ENCODE measurements at places on chromosomes 7 and 10.

DNA sequence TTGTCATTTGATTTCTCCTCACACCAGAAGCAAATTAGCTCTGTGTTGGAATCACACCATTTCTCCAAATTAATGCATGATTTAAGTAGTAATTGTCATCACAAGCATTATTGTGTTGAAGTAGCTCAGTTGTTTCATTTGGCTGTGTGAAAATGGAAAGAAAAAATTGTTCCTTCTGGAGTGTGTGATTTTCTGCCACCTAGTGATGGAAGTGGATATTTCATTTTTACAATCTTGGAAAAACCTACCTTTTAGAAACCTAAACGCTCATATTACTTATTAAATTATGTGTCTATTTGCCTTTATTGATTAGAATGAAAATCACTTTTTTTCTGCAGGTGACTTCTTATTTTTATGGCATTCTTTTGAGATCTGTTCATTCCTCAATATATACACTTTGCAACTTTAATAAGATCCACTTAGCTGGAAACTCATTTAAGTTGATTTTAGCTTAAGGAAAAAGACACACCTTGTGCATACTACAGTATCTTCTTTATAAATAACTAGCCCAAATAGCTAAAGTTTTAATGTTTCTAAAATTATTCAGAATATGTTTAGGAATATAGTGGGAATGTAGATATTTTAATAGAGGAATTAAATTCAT is 50.0 kb downstream of the SRI start:
- DNase-seq: no peak

DNA sequence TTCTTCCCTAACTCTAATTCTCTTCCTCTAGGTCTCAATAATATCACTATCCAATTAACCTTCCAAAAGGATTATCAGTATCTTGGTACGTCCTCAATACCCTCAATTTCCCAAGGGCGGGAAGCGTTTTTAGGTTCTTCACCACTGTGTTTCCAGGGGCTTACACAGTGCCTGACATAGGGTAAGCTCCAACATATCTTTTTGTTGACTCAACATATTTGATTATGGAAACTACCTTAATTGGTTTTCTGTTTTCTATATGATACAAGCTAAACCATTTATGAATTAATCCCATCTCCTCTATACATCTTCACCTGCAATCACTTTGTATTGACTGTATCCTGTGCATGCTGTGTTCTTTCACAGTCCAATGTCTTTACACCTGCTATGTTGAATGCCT is 987.3 kb downstream of the GRID1 start:
- DNase-seq: no peak

- no peak for DNase-seq
Measured at GRCh38 chr10:100828738-100829096, 83.3 kb downstream of the PAX2 start.

DNA sequence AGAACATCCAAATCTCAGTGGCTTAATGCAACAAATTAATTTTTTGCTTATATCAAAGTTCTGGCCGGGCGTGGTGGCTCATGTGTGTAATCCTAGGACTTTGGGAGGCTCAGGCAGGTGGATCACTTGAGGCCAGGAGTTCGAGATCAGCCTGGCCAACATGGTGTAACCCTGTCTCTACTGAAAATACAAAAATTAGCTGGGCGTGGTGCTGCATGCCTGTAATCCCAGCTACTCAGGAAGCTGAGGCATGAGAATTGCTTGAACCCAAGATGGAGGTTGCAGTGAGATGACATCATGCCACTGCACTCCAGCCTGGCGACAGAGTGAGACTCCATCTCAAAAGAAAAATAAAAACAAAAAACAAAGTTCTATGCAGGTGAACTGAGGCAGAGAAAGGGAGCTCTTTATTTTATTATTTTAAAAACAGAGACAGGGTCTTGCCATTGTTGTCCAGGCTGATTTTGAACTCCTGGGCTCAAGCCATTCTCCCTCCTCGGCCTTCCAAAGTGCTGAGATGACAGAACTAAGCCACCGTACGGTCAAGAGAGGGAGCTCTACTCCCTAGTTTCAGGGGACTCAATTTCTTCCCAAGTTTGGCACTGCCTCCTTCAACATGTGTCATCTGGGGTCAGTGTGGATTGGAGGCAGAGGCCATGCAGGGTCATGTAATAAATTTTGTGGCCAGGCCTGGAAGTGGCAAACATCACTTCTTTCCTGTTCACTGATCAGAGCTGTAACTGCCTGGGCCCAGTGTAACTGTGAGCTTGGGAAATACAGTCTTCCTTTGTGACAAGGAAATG is 2.4 kb downstream of the ADCK2 start:
- no peak for DNase-seq

DNA sequence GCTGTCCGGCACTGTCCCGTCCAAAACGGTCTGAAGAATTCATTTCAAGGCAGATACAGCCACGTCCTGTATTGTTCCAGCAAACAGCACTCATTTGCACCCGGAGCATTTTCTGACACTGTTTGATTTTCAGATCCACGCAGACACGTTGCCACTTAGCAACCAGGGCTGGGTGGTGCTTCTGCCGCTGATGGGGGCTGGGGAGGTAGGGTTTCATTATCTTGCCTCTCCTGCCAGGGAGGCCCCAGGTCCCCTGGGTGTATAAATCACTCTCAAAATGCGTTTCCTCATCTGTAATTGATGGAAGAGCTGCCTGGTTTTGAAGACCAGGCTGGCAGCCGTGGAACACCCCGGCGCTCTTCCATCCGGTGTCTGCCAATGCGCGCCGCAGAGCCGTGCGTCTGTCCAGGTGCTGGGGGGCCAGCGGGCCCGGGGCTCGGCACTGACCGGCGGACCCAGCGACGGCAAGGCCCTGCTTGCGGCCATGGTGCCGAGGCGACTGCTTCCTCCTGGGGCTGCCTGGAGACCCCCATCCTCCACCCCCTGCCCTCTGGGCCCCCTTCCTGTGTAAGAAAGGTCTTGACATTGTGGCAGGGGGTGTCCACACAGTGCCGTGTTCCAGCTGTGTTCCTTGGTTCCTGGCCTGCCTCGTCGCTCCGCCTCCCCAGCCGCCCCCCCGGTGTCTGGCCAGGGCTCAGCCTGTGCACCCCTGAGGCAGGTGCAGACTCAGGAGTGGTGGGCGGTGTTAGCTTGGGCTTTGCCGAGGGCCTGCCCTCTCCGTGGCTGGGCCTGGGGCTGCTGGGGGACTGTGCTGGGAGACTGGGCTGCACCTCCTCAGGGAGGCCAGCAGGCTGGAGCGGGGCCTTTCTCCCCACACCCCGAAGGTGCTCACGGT is 16.6 kb downstream of the ADGRA1 start:
- DNase-seq: no peak

DNA sequence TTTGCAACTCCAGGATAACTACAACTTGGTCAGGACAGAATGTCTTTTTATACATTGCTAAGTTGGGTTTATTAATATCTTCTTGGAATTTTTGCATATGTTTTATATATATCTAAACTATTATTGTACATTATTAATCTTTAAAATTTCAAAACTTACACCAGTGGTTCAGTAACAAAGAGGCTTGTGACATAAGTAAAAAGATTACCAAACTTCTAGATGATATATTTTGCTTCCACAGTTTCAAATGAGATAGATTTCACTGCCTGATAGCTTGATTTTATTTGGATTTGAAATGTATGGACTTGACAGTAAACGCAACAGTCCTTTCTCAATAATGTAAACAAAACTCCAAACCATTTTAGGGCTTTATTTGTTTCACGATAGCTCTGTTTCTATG is 701.2 kb upstream of the IGFBP3 start:
- DNase-seq: no peak

DNA sequence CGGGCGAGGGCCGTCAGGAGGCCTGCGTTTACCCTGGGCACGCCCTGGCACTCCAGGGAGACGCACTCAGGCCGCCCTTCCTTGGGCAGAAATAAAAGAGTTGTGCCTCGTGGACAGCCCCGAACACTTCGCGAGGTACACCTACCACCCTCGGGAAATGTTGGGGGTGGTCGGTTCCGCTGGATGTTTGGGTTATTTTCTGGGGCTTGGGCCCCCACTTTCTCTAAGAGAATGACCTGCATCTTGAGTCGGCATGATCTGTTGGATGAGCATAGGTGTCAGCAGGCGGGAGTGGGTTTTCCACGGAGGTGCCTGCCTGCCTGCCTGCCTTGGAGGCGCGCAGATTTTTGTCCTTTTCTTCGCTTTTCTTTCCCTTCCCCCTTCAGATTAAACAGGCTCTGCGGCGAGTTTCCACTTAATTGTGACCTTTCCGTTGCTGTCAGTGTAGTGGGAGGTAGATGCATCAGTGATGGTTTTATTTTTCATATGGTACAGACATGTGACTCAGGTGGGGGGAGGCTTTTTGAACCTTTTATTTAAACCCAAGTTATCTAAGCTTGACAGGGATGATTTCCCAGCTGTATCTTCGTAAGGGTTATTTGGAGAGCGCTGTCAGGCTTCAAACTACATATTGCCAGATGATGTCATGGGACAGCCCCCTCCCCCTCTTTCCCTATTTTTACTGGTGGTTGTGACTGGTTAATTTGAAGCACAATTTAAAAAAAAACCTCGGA is 661 bp downstream of the HECTD2 start:
- DNase-seq: no peak

DNA sequence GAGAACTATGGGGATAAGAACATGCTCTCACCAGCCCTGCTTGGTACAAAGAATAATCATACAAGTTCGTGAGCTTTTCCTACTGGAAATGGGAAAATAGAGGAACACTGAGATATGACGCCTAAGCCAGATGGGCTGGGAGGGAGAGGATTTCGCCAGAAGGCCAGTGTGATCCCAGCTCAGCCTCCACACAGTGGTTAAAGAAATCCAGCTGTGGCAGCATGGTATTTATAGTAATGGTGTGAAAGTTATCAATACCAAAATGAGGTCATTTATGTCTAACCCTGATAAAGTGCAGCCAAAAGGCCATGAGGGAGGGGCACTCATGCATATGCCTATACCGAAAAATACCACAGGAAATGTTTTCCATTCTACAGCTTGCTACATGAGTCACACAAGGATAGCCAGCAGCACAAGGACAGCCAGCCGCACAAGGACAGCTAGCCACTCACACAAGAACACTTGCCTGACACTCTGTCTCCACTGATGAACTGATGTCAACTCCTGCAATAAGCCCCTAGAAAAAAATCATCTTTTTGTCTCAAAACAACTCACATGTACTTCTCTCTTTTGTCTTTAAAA is 49.4 kb downstream of the FRMPD2 start:
- DNase-seq: no peak

- DNase-seq: no peak
Measured at GRCh38 chr10:59865101-59865500, 41.3 kb downstream of the CCDC6 start.

- no peak for DNase-seq
Measured at GRCh38 chr10:725786-726185, 36.3 kb upstream of the DIP2C start.

- DNase-seq: no peak
Measured at GRCh38 chr10:8213735-8214134, 159.2 kb downstream of the GATA3 start.

GRCh38 chr7:80902019-80902418 is 16.8 kb downstream of the SEMA3C start:
- no peak for DNase-seq

DNA sequence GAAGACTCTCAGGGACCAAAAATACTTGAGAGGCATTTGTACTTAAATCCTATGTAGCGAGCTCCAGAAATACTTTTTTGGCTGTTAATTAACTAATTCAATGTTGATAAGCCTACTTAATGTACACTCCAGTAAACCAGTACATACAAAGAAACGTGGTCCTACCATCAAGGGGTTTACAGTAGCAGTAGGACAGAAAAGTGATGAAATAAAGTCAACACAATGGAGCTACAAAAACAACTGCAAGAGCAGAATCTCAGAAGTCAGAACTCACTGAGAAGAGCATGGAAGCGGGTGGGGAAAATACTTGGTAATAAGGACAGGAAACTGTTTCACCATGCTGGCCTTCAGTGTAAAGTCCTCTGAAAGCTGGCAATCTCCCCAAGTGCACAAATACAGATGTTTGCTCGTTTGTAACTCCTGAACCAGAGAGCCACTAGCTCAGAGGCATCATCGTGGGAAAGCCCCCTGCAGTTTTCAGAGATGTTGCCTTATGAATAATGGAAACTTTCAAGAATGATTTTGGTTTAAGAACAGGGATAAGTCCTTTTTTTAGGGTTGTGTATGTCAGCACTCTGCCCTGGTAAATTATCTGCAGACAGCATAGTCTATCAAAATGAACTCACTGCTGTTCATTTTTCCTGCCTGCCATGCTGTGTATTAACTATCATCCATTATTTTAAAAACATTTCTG is 233.2 kb downstream of the SORCS1 start:
- no peak for DNase-seq

GRCh38 chr7:49937608-49938007 is 155.4 kb downstream of the ZPBP start:
- no peak for DNase-seq

- no peak for DNase-seq
Measured at GRCh38 chr7:90723866-90724265, 127.7 kb downstream of the CDK14 start.

DNA sequence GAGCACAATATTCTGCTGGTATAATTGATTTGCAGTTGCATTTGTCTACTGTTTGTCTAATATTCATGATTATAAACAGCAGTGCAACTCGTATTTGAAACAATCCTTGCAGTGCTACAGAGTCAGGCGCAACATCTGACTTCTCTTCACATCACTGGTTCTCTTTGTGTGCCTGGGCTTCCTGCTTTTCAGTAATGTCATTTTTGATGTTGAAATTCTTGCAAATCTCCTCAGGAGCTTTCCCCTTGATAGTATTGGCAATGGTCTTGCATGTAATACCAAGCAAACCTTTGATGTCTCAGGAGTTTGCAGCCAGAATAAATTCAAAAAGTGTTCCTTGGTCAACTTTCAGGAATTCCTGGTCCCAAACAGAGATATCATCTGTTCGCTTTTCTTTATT is 20.2 kb downstream of the HPS6 start:
- DNase-seq: no peak

DNA sequence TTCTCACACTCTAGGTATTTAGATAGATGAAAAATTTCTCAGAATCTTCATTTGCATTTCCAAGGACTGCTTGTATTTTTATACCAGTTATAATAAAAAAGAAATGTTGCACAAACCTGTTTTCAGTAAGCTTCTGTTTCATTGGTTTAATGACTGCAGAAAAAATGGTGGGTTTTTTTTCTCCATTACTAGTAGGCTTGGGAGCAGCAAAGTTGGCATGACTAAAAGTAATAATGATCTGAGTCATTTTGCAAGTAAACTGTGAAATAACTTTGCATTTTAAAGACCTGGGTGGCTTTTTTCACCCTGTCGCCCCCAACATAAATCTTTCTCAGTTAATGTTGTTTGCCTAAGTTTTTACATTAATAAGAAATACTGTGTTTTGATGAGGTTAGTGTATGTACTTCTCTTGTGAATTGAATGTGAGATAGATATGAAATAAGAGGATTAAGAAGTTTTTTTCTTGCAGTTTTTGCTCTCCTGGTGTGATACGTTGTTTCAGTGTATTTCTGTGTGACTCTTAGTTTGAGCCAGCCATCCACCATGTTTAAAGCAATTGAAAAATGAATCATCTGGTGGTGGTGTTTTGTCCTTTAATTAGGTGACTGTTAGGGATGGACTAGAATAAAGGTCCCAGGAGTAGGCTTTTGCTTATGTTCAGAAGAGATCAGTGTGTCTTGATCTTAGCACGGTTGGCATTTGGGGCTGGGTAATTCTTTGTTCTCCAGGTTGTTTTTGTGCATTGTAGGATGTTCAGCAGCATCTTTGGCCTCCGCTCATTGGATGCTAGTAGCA is 1.8 kb downstream of the GNAI1 start:
- no peak for DNase-seq

GRCh38 chr7:44081266-44081748 is 1.0 kb downstream of the POLM start:
- DNase-seq: no peak

Measured in effector memory CD4-positive, alpha-beta T cell (primary cell).